ENCODE measurements at places on chromosomes 3 and 15.

DNA sequence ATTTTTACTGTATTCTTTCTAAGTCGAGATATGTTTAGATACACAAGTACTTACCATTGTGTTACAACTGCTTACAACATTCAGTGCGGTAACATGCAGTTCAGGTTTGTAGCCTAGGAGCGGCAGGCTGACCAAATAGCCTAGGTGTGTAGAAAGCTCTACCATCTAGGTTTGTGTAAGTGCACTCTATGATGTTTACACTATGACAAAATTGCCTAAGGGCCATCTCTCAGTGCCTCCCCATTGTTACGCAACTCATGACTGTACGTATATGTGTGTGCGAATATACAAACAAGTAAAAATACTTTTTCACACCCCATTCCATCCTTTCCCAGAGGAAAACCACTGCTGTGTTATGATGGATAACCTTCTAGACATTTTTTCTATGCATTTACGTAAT is 44.3 kb downstream of the PXYLP1 start:
- no peak for DNase-seq

GRCh38 chr3:16140116-16140893 is 34.2 kb upstream of the GALNT15 start:
- DNase-seq, result no peak

DNA sequence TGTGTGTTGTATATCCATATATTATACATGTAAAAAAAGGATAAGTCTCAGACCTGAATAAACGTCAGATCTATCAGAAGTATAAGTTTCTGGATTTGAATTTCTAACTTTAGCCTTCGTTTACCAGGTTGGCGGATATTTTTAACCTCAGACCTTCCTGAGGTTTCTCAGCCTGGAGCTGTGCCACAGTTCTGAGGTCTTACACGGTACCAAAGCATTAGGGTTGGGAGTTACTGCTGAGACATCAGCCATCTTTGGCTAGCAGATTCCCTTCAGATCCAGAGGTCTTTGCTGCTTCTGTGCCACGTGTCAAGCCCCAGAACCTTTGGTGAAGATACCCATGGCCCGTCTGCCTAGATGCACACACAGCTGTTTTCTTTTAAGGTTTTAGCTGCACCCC is 84.7 kb downstream of the PPP2R3A start:
- no peak for DNase-seq

DNA sequence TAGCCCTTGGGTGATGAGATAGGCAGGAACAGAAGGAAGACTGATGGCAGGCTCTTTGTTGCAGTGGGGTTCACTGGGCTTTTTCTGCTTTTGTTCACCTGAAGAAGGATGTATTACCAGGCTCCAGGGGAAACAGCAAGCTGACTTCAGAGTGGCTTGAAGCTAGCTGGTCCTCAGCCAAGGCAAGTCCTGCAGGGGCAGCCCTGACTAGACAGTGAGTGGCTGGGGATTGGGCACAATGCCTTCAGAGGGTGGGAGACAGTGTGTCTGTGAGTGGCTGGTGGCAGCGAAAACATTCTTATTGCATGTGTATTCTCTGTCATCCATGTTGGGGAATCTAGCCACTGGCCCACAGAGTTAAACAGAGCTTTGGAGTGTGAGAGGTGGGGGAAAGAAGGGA is 2.3 kb upstream of the TEX264 start:
- DNase-seq, result no peak

DNA sequence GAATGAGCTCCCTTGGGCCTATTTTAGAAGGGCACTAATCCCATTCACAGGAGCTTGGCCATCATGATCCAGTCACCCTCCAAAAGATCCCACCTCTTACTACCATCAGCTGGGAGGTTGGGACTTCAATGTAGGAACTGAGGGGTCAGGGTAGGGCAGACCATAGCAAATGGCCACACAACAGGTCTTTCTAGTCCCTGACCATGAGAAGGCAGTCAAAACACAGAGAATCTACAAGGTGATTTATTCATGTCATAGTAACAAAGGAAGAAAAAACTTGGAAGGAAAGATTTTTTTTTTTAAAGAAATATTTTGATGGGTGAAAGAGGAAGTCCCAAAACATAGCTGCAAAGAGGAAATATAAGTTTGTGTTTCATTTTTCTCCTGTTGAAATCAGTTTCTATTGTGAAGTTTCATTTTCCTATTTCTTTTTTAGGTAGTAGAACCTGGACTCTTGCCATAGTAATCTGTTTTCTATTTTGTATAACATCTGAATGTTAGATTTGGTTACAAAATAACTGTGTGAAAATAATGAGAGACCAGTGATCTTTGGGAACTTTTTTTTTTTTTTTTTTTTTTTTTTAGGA is 23.5 kb upstream of the TNFSF10 start:
- DNase-seq, result no peak

DNA sequence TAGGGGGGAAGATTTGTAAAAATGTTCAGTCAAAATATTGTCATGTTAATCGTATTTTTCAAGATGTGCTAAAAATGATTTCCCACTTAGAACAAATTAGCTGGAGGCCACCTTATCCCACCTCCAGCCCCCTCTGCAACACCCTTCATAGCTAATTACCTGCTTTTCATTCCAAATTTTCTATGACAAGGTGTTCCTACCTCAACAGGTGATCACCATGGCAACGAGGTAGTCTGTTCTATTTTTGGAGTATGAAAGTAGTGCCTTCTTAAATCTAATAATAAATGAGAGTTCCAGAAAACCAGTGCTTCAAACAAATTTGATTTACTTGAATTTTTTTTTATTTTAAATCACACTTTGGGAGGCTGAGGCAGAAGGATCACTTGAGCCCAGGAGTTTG is 149.8 kb downstream of the FNDC3B start:
- DNase-seq, result no peak

DNA sequence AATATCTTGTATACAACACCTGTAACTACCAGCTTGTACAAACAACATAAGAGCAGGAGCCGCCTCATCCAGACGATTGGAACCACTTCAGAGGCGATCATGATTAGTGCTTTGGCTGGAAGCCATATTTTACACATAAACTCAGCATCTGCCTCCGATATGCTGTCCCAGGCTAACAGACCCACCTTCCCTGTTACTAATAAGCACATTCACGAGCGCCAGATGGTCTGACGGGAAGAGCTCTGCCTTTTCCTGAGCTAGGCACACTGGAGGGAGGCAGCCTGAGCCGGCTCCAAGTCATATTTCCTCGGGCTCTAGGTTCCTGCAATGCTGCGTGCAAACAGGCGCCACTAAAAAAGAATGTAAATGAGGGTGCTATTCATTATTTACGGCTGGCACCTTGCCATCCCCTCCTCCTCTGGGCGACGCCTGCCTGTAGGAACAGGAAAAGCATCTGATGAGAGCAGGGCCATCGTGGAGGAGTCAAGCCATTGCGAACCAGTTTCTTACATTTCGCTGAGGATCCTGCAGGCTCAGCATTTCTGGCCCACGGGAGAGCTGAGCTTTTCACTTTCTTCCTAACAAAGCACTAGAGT is 98.2 kb downstream of the ANXA2 start:
- no peak for DNase-seq

DNA sequence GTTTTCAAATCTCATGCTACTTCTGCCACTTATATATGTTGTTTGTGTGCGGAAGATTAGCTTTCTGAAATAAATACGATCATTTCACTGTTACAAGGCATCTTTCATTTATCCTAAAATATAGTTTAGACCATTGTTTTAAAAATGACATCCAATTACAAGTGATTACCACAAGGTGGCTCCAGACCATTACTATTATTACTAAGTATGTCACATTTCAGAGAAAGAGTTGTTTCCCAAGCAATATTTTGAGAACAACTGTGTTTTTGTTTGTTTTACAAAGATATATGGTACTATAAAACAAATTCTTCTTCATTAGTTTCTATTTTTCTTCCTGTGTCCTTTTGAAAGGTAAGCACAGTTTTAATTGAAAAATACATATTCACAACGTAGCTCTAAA is 136.0 kb upstream of the RAP2B start:
- DNase-seq, result peak; percentile 32

- DNase-seq, result no peak
Measured at GRCh38 chr15:88617031-88617722, 4.0 kb upstream of the AEN start.

- DNase-seq, result no peak
Measured at GRCh38 chr3:162103808-162104207, 607.2 kb downstream of the OTOL1 start.

DNA sequence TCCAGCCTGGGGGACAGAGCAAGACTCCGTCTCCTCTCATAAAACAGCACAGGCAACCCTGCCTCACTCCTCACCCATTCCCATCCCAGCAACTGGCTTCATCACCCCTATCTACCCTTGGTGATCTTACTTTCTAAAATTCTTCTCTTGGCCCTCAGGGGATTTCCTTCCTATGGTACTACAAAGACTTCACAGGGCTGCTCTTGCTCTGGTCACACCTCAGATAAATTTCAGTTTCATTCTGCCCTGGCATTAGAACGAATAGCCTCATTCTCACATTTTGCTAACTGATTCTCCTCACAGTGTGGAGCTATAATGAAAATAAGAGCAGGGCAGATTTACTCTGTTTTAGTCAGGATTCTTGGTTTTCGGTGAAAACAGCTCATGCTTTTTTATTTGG is 22.1 kb upstream of the CRBN start:
- peak; percentile 12 for DNase-seq

DNA sequence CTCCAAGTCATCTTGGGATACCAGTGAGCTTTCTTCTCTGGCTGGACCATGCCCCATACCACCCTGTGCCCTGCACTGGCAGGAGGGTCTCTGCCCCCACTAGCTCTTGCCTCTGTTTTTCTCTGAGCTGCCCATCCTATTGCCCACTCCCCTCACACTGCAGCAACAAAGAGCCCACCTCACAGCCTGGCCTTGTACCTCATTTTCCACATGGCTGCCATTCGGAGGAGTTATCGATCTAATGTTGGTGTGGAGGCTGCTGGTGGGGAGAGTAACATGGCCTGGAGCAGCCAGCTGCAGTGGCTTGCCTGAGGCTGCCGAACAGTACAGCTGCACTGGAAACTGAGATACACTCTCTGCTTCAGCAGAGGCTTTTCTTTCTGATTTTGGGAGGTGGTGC is 65.7 kb upstream of the AGBL1 start:
- DNase-seq, result no peak

GRCh38 chr3:161700998-161701397 is 204.4 kb downstream of the OTOL1 start:
- no peak for DNase-seq

DNA sequence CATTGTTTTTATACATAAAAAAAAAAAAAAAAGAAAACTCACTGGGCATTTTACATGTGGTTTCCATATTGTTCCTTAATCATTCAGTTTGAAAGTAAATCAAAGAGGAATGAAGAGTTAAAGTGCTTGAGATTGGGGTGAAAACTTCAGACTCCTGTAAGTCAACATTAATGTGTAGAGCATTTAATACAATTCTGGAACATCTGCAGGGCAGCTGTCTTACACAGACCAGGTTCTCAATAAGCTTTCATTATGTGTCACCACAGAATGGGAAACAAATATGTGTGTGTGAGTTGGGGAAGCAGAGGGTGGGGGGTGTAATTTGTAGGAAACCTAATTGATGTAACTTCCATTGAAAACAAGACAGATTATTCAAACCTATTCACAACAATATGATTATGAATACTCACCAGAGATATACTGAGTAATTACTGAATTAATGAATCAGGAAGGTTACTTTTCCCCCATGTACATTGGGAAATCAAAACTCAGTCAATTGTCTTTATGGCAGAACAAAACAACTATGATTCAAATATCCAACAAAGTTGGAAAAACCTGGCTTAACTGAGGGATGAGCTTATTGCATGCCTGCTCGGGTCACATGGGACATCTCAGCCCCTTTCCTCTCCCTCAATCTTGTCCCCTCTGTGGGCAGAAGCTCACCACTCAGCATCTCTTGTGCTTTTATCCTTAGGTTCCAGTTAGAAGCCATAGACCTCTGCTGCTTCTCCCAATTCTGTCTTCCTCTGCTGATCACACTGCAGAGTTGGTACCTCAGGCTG is 281.2 kb upstream of the THBS1 start:
- DNase-seq, result no peak

GRCh38 chr3:170780471-170780870 is 89.5 kb downstream of the RPL22L1 start:
- DNase-seq, result no peak

- no peak for DNase-seq
Measured at GRCh38 chr3:43155464-43156121, 49.7 kb upstream of the POMGNT2 start.

DNA sequence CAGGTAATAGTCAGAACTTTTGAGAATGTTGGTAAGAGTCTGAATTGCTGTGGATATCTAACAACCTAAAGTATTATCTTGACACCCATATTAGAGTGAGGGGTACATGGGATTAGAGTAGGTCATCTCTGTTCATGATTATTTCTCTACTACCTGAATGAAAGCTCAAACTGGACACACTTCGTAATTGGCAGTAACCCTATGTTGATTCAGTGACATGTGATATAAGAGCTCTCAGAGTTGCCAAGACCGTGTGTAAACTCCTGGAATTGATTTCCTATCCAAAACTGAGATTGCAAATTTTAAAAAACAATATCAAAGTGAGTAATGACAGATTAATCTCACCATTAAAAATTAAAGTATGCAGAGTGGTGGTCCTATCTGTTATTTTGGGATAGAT is 214.8 kb upstream of the ARHGEF26 start:
- no peak for DNase-seq

DNA sequence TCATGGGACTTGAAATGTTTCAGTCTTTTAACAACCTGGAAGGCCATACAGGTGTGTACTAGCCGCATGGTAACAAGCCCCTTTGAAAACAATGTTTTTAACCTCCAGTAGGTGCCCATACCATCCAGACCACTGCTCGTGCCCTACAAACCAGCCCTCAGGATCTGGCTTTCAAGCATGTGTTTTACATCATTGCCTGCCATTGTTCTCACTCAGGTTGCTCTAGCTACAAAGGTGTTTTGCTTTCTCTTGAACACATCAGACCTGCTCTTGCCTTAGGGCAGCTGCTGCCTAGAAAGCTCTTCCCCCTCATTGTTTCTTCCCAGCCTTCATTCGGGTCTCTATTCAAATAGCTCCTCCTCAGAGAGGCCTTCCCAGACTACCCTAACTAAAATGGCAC is 32.3 kb upstream of the MAP3K13 start:
- DNase-seq, result no peak

- DNase-seq, result no peak
Measured at GRCh38 chr3:39791603-39792002, 17.8 kb upstream of the MYRIP start.

- peak; percentile 16 for DNase-seq
Measured at GRCh38 chr3:119628390-119628789, 30.7 kb downstream of the PLA1A start.

DNA sequence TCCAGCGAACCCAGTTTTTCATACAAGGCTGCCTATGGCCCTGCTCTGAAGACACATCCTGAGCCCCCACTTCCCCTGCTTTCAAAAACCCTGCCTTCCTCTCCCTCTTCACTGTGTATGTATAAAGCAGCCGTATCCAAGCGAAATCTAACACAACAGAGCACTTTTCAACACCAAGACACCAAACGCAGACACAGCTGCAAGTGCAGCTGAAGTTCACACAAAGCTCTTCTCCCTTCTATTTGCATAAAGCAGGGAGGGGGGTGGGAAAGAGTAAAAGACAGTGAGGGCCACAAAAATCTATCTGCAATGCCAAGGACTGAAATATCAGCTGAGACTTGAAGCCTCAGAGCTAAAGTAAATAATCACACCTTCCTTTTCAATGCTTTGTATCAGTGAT is 35.1 kb upstream of the CSPG5 start:
- no peak for DNase-seq

- DNase-seq, result no peak
Measured at GRCh38 chr15:31023841-31024240, 32.4 kb upstream of the MTMR10 start.

GRCh38 chr3:55180161-55180560 is 252.3 kb upstream of the LRTM1 start:
- no peak for DNase-seq

Measured in CD4-positive, alpha-beta T cell treated with Interleukin-1 beta for 1 hour (primary cell).